A375 (cell line): ENCODE measurements at places on chromosomes 7 and 10. TPM values are rescaled to one million over a fixed set of nuclear protein-coding genes. Genes with fewer than 3 reads are reported as not detected.

Gene PLEKHA1
- total RNA-seq, result 6.9 and 8.1 TPM in 2 replicates

Gene SLC16A9
- total RNA-seq, result 0.87 and 1.1 TPM in 2 replicates

Gene BMPER
- total RNA-seq, result 0.04 and 0.37 TPM in 2 replicates

Gene PPP1R17
- not detected in 2 replicates for total RNA-seq

Gene CCDC7
- total RNA-seq, result 1.9 and 2.9 TPM in 2 replicates
